ENCODE measurements at places on chromosomes 5 and 9. TPM values are rescaled to one million over a fixed set of nuclear protein-coding genes. Genes with fewer than 3 reads are reported as not detected.

Gene BASP1
- 121 TPM for total RNA-seq

Gene HTR1A
- not detected for total RNA-seq

Gene CDKN2B-AS1
- 4.1 TPM for total RNA-seq

Gene CTSV
- total RNA-seq, result not detected

Gene KIF24
- 1.1 TPM for total RNA-seq

Gene IL4
- total RNA-seq, result not detected

DNA sequence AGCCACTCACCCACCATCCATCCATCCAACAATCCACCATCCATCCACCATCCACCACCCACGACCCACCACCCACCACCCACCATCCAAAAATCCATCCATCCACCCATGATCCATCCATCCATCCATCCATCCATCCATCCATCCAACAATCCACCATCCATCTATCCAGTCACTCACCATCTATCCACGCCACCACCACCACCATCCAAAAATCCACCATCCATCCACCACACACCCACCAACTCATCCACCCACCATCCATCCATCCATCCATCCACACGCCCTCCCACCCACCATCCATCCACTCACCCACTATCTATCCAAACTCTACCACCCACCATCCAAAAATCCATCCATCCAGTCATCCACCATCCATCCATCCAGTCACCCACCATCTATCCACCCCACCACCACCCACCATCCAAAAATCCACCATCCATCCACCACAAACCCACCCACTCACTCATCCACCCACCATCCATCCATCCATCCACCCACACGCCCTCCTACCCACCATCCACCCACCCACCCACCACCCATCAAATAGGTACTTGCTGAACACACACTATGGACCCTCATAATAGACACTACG is 9.0 kb downstream of the DPH7 start:
- no peak for DNase-seq

GRCh38 chr9:13942695-13943094 is 371.2 kb downstream of the NFIB start:
- peak; percentile 96 for DNase-seq

GRCh38 chr5:180555168-180555921 is 36.0 kb downstream of the SCGB3A1 start:
- no peak for DNase-seq

GRCh38 chr9:91208837-91209236 is 152.9 kb downstream of the AUH start:
- no peak for DNase-seq

DNA sequence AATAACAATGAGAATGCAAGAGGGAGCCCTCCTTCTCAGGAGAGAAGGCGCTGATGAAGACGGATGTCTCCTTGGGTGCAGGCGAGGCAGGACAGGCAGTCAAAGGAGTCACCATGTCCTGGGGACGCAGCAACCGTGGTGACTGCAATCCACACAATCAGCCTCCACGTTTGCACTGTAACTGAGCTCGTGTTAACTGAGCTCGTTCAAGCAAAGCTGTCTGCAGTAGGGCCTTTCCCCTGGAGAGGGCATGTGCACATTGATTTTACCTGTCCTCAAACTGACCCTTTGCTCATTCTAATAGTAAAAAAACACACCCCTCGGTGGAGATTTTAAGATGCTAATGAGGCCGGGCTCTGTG is 2.8 kb downstream of the SARDH start:
- DNase-seq, result no peak

- DNase-seq, result peak; percentile 51
Measured at GRCh38 chr9:114591291-114591787, 3.8 kb downstream of the ATP6V1G1 start.

GRCh38 chr9:130239741-130240241 is 25.8 kb upstream of the HMCN2 start:
- DNase-seq, result peak; percentile 34

- peak; percentile 21 for DNase-seq
Measured at GRCh38 chr5:42858031-42858643, 46.4 kb upstream of the SELENOP start.

GRCh38 chr5:57566914-57567313 is 84.3 kb upstream of the ACTBL2 start:
- DNase-seq, result peak; percentile 93

DNA sequence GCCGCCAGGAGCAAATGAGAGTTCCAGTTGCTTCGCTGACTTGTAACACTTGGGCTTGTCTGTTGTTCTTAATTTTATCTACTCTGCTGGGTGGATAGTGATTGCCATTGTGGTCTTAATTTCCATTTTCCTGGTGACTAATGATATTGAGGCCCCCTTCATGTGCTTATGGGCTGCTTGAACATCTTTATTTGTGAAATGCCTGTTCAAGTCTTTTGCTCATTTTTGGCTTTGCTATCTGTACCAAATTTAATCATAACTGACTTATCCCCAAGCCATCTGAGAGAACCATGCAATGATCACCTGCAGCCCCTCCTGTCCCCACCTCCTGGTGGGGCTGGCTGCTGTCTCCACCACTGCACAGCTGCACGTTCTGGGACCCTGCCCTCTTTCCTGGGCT is 20.5 kb downstream of the STC2 start:
- no peak for DNase-seq

- DNase-seq, result no peak
Measured at GRCh38 chr5:116685069-116685468, 110.4 kb upstream of the SEMA6A start.

- DNase-seq, result peak; percentile 14
Measured at GRCh38 chr9:109441296-109441695, 56.8 kb downstream of the PTPN3 start.

DNA sequence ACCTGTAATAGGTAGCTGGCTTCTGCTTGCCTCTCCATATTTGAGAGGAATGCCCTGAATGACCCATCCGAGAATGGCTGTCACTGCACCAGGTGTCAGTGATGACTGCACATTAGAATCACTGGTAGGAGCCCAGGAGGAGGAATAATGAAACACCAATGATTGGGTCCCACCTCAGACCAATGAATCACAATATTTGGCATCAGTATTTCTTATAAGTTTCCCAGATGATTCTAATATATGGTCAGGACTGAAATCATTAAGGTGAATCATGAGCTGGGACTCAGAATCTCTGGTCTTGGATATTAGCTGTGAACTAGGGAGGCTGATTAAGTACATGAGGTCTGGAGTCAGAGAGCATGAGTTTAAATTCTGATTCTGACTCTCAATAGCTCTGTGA is 23.4 kb downstream of the ARSB start:
- peak; percentile 72 for DNase-seq

- no peak for DNase-seq
Measured at GRCh38 chr9:111645806-111646205, 14.7 kb downstream of the DNAJC25 start.

- no peak for DNase-seq
Measured at GRCh38 chr9:106420511-106420944, 442.4 kb upstream of the ZNF462 start.

DNA sequence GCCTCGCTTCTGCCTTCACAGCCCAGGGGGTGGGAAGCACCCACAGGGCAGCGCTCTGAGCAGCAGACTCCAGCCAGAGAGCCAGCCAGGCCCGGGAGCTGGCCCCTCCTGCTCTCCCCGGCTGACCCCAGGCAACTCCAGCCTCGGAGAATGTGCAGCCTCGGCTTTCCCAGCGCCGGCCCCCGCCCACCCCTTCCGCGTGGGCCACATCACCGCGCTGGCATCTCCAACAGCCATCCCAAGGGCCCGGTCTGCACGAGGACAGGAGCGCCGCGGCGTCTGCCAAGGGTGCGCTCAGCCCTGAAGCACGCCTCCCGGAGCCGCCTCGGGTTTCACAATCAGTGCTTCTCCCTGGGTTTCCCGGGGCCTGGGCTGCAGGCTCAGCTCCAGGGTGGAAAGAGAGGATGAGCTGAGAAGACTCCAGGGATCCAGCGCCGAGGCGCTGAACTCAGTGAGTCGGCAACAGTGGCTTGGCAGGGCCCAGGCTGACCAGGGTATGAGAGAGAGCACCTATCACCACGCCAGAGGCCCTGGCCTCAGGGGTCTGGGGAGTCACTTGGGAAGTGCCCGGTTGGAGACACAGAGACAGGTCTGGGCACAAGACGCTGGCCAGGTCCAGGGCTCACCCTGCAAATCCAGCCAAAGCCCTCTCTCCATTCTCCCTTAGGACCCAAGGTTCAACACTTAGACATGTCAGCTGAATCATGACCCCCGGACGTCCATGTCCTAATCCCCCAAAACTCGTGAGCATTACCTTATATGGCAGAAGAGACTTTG is 79.6 kb downstream of the ADAMTS2 start:
- peak; percentile 100 for DNase-seq

GRCh38 chr5:5353681-5354080 is 68.8 kb upstream of the ICE1 start:
- no peak for DNase-seq

DNA sequence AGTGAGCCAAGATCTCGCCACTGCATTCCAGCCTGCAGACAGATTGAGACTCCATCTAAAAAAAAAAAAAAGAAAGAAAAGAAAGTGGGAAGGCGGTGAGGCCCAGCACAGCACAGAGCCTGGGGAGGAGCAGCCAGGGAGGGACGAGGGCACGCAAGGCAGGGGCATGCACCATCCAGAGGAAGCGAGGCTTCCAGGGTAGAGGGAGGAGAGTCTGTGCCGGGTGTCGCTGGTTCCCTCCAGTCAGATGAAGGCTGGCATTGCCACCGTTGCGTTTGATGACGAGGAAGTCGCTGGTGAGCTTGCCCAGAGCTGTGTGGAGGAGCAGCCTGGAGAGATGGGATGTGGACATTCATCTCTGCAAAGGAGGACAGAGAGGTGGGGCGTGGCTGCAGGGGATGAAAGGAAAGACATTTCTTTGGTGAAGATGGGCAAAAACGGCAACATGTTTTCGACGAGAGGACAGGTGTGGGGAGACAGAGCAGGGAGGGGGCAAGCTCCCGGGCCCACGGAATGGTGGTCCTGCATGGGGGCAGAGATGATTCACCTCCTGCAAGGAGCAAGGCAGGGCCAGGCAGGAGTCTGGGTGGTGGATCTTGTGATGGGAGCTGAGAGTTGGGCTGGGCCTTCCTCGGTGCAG is 18.6 kb upstream of the OLFM1 start:
- no peak for DNase-seq

- no peak for DNase-seq
Measured at GRCh38 chr5:155416765-155417164, 403.2 kb downstream of the KIF4B start.

- no peak for DNase-seq
Measured at GRCh38 chr9:83406921-83407320, 131.3 kb downstream of the FRMD3 start.

Data from GM23248 (cell line).